ENCODE measurements at places on chromosomes 2 and 18.

- DNase-seq: no peak
Measured at GRCh38 chr2:110852541-110853263, 120.3 kb downstream of the ACOXL start.

DNA sequence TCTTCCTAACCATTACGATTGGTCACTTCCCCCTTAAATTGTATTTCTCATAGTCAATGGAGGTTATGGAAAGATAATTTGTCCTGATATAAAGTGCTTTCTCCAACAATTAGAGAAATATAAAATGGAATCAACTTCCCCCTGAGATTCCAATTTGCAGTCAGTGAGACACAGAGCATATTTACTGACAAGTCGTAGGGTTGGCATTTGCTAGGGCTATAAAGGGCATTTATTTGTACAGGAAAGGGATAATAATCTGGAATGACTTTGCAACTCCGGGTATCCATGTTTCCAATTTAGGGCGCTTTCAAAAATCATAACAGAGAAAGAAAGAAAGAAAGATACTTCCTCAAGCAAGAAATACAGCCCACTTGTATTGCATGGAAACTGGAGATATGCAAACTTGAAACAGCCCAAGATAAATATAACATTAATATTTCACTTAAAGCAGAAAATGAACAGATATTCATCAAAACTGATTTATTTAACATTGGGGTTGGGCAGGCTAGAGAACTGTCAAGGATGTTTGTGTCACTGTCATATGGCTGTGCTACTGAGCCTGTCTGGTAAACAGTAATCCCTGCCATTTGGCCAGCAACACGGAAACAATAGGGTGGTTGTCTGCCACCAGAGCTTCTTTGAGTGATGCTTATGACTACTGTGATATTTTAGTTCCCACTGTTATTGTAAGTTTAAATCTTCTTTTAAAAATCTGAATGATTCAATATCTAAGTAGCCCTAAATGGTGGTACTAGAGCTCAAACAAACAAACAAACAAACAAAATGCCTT, 621.8 kb downstream of the LRP1B start:
- no peak for DNase-seq

DNA sequence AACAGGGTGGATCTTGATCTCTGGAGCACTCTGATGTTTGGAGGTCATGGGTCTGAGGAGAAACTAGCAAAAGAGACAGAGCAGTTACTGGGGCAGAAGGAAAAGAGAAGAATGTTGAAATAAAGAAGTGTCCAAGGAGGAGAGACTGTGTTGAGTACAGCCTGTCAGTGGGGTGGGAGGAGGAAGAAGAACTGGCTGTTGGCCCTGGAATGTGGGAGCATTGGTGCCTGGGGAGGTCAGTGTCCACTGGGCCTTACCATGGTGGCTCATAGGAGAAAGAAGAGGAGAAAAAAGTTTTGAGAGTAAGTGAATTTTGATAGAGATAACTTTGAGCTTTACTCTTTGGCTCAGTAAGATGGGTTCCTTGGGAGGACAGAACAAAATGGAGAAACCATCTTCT, 499.0 kb downstream of the TXNL1 start:
- no peak for DNase-seq

DNA sequence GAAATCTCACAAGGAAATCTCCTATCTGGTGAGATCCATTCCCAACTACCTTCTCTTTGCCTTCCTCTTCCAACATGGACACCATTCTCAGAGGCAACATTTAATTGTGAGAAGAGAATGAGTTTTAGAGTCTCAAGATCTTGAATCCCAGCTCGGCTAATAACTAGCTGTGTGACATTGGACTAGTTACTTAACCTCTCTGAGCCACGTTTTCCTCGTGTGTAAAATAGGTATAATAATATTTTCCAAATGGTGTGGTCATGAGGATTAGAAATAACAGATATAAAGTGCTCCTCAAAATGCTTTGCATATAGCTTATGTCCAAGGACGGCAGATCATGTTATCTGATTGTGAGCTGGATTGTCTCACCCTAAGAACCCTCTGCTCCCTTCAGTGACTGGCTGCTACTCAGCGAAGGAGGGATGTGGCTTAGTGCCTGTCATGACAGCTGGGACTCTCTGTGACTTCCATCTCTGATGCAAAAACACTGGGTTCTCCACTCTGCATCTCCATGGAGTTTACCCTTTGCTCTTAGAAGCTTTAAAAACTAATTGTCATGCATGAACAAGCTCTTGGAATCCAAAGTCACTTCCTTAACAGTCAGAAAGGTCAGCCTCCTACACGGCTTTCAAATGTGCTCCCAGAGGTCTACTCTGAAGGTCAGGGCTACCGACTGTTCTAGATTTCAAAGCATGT, 38.4 kb upstream of the MRPL19 start:
- no peak for DNase-seq

- peak; percentile 49 for DNase-seq
Measured at GRCh38 chr2:57407772-57408201, 638.8 kb upstream of the VRK2 start.

GRCh38 chr18:75290737-75291358, 80.3 kb downstream of the TSHZ1 start:
- peak; percentile 23 for DNase-seq

DNA sequence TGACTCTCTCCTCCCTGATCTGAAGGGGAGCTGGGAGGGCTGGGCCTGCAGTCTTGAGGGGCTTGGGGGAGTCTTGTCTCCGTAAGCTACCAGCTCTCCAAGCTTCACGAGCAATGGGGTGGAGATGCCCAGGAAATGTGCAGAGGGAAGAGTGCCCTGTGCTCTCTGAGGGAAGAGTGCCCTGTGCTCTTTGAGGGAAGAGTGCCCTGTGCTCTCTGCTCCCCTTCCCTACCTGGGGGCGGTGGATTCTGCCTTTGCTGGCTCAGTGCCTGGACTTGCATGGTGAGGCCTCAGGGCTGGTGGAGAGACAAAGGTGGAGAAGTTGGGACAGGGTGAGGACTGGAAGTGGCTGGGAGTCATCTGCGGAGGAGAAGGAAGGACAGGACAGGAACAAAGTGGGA, 72.7 kb downstream of the TWIST2 start:
- no peak for DNase-seq

- DNase-seq: no peak
Measured at GRCh38 chr2:226079671-226080181, 680.2 kb downstream of the NYAP2 start.

DNA sequence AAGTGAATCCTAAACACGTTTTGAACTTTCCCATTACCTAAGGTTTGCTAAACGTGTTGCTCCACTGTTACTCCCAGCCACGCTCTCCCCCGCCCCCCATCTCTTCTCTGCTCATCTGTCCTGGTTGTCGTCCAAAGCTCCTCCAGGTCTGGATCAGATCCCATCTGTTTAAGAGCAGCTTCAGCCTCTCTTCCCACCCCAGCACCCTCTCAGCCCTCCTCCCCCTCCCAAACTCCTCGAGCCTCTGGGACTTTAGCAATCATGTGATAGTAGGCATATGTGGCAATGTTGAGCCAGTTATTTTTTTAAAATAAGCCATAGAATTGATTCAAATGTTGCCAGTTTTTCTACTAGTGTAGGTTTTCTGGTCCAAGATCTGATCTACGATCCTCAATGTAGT, 20.0 kb upstream of the LPIN1 start:
- no peak for DNase-seq

Measured in ecto neural progenitor cell (in vitro differentiated cells).